ENCODE measurements at places on chromosomes 7 and 10.

- DNase-seq, result no peak
Measured at GRCh38 chr7:135575296-135575695, 17.6 kb downstream of the NUP205 start.

- no peak for DNase-seq
Measured at GRCh38 chr7:139777133-139777891, 486 bp downstream of the HIPK2 start.

DNA sequence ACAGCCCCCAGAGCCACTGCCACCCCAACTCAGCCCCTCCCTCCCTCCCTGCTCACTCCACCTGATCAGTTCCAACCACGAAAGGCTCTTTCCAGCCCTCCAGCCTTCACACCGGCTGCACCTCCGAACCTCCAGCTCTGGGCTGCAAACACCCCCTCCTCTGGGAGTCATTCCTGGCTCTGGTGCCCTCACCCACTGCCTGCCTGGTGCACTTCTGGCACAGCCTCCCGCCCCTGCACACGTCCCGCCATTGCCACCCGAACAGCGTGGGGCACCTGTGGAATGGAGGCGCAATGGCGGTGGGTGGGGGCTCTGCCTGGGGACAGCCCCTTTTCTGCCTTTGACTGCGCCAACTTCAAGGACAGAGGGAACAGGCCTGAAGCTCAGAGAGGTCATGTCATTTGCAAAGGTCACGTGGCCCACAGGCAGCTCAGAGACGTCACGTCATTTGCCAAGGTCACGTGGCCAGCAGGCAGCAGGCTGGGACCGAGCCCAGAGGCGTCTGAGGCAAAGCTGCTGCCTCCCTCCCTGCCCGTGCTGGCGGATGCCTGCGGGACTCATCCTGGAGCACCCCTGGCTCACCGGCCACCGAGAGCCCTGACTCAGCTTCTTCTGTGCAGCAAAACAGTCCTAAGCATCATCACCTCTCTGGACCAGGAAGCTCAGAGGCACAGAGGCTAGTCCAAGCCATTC, 76.0 kb upstream of the DNAAF5 start:
- no peak for DNase-seq

GRCh38 chr10:33421789-33422462, 87.5 kb upstream of the NRP1 start:
- no peak for DNase-seq

- no peak for DNase-seq
Measured at GRCh38 chr10:11505639-11506038, 105.8 kb downstream of the USP6NL start.

DNA sequence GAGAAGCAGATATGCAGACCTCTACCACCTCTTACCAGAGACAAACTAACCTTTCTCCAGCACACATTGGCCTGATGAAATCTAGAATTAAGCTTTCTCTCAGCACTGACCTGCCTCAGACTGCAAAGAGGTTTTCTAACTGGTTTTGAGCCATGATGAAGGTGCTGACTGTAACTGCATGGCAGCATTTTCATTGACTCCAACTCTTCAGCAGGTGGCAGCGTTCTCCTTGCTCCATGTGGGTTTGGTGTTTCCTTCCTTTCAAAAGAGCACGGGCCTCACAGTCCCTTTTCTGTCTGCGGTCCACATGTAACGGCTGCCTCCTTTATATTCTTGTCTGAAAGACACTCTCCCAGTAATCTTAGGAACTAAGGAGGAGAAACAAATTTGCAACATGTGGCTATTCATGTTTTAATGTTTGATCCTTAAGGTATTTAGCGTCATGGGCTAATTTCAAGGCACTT, 12.6 kb downstream of the KLLN start:
- peak; percentile 88 for DNase-seq

- DNase-seq, result no peak
Measured at GRCh38 chr7:17058568-17058967, 176.8 kb upstream of the AGR3 start.

DNA sequence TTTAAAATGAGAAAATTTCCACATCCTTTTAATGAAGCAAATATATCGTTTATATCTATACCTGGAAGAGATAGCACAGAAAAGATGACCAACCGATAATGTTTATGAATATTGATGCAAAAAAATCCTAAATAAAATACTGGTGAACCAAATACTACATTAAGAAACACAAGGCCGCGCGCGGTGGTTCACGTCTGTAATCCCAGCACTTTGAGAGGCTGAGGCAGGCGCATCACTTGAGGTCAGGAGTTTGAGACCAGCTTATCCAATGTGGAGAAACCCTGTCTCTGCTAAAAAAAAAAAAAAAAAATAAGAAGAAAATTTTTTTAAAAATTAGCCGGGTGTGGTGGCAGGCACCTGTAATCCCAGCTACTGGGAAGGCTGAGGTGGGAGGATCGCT, 25.8 kb downstream of the SHH start:
- no peak for DNase-seq

- peak; percentile 57 for DNase-seq
Measured at GRCh38 chr10:947051-947450, 15.5 kb upstream of the LARP4B start.

DNA sequence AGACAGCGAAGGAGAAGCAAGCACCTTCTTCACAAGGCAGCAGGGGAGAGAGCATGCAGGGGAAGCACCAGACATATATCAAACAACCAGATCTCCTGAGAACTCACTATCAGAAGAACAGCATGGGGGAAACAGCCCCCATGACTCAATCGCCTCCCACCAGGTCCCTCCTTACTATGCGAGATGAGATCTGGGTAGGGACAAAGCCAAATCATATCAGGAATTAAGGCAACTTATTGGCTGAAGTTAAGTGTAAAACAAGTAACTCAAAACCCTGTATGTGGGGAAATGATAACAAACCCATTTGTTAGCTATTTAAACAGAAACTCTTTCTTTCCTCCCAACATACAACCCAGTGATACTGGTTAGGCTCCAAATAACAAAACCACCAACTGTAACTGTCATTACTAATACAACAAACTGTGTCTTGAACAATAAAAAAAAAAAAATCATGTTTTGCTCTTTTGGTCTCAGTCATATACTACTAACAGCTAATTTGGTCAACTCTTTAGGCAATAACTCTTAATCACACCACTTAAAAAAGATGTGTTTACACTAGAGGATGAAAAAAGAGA, 57.8 kb downstream of the MINDY3 start:
- no peak for DNase-seq

GRCh38 chr7:79774150-79774549, 320.7 kb upstream of the MAGI2 start:
- DNase-seq, result no peak

DNA sequence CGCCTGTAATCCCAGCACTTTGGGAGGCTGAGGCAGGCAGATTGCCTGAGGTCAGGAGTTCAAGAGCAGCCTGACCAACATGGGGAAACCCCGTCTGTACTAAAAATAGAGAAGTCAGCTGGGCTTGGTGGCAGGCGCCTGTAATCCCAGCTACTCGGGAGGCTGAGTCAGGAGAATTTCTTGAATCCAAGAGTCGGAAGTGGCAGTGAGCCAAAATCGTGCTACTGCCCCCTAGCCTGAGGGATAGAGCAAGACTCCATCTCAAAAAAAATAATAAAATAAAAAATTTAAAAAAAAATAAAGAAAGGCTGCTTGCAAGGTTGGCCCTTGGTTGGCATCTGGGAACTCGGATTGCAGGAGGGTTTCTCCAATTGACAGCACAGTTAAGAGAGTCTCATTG, 221.6 kb downstream of the DGKI start:
- DNase-seq, result peak; percentile 20

- DNase-seq, result no peak
Measured at GRCh38 chr7:122055073-122055472, 89.0 kb downstream of the AASS start.

DNA sequence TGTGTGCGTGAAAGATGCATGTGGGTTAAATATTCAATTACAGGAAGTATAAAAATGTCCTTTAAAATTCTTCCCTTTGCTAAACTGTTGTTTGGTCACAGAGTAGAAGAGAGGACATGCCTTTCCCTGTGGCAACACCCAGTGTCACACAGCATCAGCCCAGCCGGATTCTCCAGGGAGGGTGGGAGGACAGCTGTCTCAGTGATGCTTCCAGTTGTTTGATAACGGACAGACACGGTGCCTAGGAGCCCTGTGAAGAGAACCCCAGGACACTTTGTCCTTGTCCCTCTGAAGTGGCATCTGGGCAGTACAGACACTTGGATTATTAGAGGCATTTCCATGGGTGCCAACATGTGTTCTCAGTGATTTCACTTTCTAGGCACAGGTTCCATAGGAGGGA, 306.6 kb upstream of the LRGUK start:
- DNase-seq, result no peak

DNA sequence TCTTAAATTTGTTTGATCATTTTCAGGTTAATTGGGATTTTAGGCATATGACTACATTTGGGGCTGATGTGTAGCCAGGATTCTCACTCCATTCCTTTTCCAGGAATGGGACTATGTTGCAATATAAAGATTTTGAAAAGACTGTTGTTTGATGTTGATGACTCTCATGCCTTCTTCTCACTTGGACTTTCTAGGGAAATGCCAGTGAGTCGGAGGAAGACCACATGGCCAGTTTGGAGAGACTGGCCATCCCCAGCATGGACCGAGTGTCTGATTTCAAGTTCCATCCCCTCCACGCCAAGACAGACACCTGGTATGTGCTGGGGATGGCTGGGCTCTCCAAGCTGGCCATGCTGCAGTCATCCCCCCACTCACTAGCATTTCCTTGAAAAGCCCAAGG, 5.5 kb downstream of the IGFBP3 start:
- no peak for DNase-seq

DNA sequence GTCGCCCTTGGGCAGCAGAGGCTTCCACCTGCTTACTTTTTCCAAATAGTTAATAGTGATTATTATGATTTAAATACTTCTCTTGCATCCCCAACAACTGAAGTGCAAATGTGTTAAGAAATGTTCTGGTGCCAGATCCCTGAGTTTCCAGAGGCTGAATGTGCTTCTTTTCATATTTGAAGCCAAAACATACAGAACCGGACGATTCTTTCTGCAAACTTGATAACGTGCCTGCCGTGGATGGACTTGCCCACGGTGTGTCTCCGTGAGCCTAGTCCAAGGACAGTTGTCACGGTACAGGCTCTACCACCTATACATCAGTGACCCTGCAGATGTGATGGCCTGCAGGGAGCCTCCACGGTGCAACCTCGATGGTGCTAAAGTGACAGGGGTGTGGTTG, 198.6 kb upstream of the LYZL2 start:
- no peak for DNase-seq

- no peak for DNase-seq
Measured at GRCh38 chr7:51134013-51134441, 182.6 kb downstream of the COBL start.

Measured in T47D (cell line).